ENCODE measurements at places on chromosomes 6 and 20.

DNA sequence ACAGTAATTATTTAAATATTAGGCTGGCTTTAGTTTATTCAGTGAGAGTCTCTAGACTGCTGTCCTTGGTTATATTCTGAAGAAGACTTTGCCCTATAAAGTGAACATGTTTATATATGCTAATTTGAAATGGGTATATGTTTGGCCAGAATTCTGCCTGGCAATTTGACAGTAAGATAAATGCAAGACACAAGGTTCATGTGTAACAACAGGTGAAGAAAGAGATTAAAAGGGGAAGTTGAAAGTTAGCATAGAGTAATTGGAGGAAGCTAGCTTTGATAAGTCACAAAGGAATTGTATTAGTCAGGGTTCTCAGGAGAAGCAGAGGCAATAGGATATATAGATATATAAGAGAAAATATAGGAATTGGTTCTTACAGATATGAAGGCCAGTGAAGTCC lies 191.4 kb downstream of the CENPW start:
- no peak for DNase-seq

- no peak for DNase-seq
Observed at GRCh38 chr6:62042429-62042828, 243.6 kb downstream of the KHDRBS2 start.

DNA sequence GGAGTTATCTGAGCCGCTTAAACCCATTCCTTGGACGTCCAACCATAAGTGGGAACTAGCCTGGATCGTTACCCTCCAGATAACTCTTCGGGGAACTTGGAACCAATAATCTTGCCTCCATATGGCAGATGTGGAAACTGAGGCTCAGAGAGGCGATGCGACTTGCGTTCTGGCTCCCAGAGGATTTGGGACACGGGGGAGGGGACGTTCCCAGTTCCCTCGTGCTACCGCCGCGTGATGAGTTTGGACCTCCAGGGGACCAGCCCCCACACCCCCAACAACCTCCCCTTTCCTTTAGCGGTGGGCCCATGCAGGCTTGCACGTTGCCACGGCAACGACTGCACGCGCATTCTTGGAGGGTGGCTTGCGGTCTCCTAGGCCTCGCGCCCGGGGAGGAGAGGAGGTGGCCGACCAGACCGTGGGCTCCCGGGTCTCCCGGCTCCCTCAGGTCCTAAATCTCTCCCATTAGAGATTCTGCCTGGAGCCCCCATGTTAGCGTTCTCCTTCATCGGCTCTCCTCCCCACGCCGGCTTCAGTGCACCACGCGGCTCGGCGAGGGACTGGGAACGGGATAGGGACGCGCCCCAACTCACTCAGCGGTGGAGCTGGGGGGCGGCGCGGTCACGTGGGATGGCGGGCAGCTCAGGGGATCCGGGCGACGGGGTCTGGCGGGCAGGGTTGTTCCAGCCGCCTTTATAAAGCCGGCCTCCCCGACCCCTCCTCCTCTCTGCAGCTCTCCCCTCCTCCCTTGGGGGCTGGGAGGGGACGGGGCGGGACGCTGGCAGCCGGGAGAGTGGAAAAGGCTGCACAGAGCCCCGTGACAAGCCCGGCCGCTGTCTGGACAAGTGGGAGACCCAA lies at the start of gene PLTP:
PLTP (minus strand) TSS at position 670 of the 858 bp plus-strand sequence. CDS start 703 bp downstream, outside the sequence.
- DNase-seq: peak; percentile 88

- DNase-seq: no peak
Observed at GRCh38 chr6:22383016-22383415, 86.2 kb upstream of the PRL start.

GRCh38 chr6:56856036-56856580 lies 98.8 kb upstream of the BEND6 start:
- DNase-seq: peak; percentile 26

GRCh38 chr6:139649732-139650131 lies 275.3 kb upstream of the CITED2 start:
- DNase-seq: no peak

DNA sequence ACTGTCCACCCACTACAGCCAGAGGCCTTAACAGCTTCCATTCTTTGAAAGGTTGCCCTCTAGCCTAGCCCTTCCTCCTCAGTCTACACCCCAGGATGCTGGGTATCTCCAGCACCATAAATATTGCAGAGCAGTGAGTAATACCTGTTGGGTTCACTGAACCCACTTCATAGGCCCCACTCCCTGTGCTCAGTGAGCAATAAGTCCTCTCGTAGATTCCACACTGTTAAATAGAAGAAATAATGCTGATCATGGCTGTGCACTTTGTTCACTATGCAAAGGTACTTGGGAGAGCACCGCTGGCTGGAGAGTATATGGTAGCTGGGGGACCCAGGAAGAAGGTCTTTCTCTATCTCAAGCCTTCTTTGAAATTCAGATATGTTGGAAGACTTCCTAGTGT lies 87.3 kb downstream of the RSPH3 start:
- DNase-seq: no peak

DNA sequence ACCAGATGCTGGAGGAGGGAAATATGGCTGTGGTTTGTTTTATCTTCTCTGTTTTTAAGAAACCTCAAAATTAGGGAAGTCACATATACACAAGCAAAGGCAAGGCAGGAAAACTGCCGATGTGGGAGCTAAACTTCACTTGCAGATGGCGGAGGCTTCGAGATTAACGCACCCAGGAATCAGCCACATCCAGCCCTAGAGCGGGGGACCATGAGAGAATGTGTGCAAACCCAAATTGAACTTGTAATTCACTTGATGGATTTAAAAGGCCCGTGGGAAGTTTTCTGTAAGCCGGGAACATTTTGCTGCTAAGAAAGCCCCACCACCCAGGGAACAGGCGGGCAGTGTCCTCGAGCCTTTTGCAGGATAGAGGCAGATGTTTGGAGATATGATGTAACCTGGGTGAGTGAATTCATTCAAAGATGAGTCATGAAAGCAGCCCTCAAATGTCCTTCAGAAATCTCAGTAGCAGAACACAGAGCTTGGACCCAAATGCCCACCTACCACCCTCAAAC lies 39.9 kb downstream of the PREX1 start:
- no peak for DNase-seq

- no peak for DNase-seq
Observed at GRCh38 chr6:116101302-116101718, 657 bp downstream of the NT5DC1 start.

DNA sequence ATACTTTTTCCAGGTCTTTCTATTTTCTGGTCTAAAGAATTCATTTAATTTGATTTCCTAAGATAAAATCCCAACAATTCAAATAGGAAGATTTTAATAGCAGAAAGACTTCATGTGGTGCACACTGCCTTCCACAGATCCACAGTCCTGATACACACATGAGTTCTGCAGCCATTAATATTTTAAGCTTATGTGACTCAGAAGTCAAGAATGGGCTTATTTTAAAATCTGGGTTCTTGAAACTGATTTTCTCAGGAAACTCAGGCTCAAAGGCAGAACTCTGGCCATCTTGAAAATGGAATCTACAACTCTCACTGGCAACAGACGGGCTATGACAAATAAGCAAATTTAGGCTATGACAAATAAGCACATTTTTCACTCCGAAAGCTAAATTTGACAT lies 88.2 kb downstream of the COL12A1 start:
- no peak for DNase-seq

GRCh38 chr20:47124181-47124717 lies 229.6 kb downstream of the EYA2 start:
- peak; percentile 40 for DNase-seq

- no peak for DNase-seq
Observed at GRCh38 chr6:46357591-46357990, 133.7 kb downstream of the RCAN2 start.

DNA sequence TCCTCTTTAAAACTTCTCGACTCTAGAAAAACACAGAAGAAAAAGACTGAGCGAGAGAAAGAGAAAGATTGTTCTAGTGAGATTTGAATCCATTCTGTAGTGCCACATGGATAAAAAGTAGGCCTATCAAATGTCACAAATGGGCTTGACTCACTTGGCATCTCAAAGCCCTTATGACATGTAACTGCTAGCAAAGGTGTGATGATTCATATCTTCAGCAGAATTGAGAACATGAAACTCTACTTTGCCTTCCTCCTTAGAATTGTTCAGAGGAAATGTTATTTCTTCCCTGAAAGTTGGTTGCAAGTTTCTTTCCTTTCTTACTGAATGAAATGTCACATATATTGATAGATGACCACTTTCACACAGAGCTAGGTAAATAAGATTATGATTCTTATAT lies 40.4 kb upstream of the DUSP22 start:
- DNase-seq: no peak

DNA sequence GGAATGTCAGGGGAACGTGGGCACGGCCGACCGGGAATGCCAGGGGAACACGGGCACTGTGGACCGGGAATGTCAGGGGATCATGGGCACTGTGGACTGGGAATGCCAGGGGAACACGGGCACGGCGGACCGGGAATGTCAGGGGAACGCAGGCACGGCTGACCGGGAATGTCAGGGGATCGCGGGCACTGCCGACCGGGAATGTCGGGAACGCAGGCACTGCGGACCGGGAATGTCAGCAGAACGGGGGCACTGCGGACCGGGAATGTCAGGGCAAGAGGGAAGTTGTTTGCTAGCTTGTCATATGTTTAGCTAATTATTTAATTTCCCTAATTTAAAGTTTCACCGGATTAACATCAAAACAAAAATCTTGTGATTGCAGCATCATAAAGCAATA lies 37.4 kb upstream of the BHLHE23 start:
- peak; percentile 5 for DNase-seq

GRCh38 chr6:150813993-150814359 lies 51.5 kb upstream of the MTHFD1L start:
- DNase-seq: no peak

GRCh38 chr6:165298402-165298801 lies 11.0 kb downstream of the C6orf118 start:
- no peak for DNase-seq

DNA sequence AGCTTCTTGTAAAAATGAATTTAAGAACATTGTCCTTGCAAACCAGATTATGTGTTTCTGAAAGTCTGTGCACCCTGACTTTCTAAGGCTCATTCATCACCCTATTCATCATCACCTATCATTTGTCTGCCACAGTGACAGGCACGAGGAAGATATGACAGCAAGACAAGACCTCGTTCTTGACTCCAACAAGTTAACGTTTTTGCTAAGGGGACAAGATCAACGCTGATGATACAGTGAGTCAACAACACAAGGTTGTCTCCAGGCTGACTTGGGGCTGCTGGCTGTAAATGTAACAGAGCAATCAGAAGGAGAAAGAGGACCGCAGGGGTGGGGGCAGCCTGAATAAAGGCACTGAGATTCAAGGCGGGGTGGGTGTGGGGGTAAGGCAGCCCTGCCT lies 94.2 kb downstream of the FOXC1 start:
- DNase-seq: no peak

DNA sequence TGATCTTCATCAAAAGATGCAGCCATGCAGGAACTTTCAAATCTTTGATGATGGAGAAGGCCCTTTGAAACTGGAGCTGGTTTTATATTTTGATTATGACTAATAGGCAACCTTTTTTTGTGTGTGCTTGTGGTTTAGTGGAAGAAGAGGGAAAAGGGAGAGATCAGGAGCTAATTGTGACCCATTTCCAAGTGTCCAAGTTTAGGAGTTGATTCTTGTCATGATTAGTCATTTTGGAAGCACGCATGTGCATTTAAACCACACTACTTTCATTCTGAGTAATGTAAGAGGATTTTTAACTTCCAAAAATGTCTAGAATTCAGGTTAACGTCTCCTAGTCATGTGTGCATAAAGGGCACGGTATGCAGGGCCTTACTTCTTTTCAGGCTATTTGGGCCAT lies 3.5 kb downstream of the FOXO3 start:
- no peak for DNase-seq

DNA sequence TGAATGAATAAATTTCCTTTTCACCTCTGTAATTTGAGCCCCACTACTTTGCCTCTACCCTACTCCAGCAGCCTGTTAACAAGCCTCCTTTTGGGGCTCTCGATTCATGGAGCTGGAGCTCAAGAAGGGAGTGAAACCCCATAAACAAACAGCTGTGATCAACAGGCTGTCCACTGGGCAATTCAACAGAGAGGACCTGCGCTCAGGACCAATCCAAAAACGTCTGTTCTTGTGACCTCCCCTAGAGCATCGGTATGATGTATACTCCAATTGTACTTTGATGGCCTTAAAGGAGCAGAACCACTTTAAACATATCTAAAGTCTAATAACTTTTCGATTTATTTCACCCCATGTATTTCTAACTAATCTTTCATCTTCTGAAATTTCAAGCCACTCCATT lies 37.4 kb downstream of the HIVEP2 start:
- no peak for DNase-seq

DNA sequence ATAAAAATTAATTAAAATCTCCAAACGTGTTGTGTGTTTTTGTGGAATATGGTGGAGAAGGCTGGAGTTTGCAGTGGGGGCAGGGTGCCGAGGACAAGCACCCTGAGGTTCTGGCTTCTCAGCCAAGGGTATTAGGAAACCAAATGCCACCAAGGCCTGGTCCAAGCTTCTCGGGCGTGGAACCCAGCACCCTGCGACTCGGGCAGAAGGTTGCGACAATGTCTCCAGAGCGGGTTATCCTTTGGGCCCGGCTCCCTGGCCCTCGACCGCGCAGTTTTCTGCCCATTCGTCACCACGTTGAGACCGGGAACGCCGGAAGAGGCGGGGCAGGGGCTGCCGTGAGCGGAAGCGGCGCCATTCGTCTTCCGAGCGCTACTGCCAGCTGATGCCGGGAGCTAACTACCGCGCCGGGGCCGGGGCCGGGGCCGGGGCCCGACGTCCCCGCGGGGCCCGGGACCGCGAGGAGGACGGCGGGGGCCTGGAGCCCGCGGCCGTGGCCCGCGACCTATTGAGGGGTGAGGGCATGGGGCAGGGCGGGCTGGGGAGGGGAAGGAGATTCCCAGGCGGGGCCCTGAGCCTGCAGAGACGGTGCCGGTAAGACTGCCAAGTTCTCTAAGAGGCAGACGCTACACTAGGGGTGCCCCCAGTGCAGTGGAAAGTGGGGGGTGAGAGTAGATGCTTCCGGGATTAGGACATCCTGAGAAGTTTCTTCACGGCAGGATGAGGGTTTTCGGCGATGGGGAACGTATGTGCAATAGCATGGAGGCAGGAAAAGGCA lies at the start of gene RRP36:
RRP36 (plus strand) TSS at position 354 of the 778 bp plus-strand sequence; CDS start at position 386, 32 bp downstream.
- peak; percentile 91 for DNase-seq

- DNase-seq: no peak
Observed at GRCh38 chr20:20843982-20844381, 131.5 kb upstream of the RALGAPA2 start.

GRCh38 chr6:25177500-25178028 lies 101.6 kb upstream of the CARMIL1 start:
- DNase-seq: no peak

DNA sequence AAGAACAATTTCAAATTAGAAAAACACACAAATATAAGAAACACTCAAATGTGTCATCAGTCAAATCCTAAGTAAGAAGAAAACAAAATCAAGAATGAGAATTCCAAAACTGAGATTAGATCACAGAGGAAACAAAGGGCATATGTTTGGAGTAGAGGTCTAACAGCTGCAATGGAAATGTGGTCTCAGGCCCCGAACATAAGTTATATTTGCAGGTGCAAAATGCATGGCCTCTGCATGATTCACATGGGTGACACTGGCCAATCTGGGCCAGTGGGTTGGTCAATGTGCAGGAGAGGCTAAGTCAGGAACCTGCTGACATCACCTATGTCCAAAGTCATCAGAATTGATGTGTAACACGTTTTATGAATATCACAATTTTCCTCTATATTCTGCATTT lies 108.5 kb upstream of the MAP7 start:
- DNase-seq: no peak

GRCh38 chr20:35907017-35907701 lies 47.1 kb downstream of the SCAND1 start:
- DNase-seq: peak; percentile 63

Measured in left ventricle myocardium superior (tissue), 1 donor.